ENCODE measurements at places on chromosomes 12 and 14.

DNA sequence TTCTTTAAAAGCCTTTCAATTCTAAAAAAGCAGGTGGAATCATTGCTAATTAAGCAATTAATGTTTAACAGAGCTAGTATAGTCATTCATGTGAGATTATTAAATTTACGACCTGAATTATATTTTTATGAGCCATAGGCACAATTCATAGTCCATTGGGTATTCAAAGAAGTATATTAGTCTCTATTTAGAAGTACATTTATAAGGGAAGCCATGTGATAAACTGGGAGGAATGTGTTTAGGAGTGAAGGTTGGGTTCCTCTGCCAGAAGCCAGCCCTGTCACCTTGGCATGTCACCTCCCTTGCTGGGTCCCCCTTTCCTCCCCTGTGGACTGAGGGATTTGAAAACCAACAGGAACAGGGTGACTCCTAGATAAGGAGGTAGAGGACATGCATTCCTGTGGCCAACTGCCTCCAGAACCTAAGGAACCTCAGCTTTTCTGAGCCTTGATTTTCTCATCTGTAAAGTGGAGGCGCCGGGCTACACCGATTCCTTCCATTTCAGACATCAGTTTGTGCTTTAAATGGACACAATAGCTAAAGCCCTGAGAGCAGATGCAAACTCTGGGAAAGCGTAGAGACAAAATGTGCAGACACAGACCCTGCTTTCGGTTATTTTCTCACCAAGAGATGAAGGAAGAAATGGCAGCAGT lies 5.4 kb upstream of the KRT2 start:
- DNase-seq, result no peak

DNA sequence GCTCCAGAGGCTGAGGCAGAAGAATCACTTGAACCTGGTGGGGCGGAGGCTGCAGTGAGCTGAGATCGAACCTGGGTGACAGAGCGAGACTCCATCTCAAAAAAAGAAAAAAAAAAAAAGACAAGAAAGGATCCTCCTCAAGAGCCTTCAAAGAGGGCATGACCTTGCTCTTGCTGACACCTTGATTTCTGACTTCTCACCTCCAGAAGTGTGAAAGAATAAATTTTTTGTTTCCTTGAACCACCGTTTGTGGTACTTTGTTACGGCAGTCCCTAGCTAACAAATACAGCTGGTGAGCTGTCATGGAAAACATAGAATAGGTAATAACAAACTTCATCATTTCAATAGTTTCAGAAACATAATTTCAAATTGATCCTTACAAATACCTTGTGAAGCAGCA lies 1.9 kb upstream of the ACTR10 start:
- no peak for DNase-seq

DNA sequence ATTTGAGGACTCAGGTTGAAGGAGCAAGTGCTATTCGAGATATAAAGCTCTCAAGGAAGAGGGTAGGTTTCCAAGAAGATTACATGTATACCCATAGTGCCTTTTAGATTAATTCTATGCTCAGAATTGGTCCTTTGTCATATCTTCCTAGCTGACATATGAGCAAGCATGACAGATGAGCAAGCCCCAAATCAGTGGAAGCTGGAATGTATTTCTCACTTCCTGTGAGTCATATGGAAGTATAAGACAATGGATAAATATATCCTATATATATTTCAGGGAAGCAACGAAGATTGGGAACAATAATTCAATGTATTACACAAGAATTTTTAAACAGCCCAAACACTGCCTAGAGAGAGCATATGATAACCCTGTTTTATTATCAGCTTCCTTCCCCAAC lies 674.1 kb upstream of the ATXN7L3B start:
- DNase-seq, result no peak

- no peak for DNase-seq
These were observed 91.4 kb downstream of the DNAH10 start for GRCh38 chr12:123853396-123854070.

DNA sequence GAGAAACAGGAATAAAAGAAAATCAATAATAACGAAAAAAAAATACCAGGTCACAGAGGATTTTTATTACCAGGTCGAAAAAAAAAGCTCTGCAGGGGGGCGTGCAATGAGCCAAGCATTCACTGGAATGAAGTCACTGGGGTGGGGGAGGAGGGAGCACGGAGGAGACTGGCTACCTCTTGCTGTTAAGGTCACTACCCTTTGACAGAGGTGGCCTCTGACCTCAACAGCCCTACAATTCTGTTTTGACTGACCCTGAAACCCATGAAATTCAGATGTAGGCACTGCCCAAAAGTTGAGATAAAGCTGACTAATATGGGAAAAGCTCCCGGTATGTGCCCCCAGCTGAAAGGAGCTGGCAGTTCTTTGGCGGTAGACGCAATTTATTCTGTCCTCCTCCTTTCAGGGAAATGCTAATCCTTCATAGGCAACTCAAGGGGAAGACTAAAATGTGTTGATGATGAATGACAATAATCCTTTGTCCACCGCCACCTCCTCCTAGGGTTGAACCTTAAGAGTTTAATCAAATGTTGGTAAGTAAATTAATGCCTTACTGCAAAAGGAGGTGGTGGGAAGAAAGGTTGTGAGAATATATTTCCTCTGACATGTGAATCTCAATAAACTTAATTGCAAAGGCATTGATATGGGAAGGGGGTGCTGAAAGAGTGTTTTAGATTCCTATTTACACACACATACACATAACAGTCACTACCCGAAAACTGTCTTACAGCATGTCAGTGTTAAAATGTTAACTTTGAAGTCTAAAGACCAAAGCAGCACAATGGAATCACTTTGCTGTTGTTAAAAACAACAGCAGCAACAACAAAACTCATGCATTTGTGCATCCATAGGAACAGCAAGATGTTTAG lies 6.3 kb upstream of the RIC8B start:
- DNase-seq, result no peak

DNA sequence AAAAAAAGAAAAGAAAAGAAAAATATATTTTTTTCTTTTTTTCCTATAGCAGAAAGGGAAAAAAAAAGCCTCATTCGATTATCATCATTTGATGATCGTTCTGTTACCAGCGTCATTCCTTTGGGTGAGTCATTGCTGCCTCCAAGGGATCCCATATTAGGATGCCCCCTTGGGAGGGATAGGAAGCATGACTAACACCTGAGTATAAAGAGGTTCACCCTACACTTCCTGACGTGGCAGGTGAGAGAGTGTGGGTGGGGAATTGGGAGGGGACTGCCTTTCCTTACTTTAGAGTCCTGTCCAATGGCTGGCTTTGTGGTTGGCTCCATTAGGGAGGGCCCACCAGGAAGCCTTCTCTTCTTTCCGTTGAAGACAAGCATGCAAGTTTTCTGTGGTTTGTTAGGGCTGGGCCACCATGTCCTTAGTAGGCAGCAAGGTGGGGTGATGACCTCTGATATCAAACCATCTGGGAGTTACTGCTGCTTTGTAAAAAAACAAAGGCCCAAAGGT lies 56.1 kb upstream of the FUT8 start:
- no peak for DNase-seq

DNA sequence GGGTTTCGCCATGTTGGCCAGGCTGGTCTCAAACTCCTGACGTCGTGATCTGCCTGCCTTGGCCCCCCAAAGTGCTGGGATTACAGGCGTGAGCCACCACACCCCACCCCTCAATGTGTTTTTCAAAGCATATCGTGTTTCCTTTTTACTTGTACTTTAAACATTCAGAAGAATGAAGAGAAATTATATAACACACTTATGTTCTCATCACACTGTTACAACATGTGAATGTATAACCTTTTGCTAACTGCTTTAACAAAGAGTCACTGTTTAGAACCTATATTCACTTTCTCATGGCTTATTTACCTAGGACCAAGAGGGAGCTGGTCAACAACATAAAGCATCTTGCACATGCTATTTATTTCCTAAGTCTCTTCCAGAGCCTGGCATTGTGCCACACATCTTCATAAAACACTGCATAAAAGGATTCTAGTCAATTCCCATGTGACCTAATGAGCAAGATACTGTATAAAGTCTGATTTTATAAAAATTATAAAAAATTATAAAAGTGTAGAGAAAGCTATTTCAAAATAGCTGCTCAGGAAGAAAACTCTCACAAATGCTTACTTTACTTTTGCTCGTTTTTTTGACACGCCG lies 16.0 kb upstream of the ACTR6 start:
- no peak for DNase-seq

DNA sequence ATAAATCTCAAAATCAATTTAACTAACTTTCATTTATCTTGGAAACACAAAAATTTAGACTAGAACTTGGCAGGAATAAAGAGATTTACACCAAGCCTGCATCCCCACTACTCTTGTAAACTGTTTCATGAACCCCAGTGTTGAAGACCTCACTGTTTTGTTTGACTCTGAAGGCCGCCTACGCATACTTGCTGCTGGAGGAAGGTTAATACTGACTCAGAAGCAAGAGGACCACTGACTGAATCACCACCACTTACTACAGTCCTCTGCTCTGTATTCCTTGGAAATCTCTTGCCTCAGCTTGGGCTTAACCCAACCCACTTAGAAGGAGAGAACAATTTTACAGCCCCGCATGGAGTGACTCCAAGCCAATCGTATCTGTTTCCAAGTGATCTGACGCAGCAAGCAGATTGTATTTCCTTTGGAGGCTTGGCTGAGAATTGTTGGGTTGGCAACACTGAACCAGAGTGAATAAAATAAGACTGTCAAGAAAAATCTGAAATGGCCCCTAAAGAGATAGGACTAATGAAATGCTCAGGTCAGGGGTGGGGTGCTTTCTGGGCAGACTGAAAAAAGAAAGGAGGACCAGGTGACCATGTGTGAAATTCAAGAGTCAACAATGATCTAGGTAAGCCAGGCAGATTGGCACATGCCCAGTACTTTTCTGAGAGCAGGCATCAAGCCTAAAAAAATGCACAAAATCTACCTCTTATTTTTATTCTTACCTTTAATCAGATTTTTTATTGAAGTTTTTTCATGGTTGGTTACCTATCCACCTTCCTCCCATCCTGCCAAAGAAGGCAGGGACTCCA lies 248.6 kb downstream of the ZFP36L1 start:
- no peak for DNase-seq

DNA sequence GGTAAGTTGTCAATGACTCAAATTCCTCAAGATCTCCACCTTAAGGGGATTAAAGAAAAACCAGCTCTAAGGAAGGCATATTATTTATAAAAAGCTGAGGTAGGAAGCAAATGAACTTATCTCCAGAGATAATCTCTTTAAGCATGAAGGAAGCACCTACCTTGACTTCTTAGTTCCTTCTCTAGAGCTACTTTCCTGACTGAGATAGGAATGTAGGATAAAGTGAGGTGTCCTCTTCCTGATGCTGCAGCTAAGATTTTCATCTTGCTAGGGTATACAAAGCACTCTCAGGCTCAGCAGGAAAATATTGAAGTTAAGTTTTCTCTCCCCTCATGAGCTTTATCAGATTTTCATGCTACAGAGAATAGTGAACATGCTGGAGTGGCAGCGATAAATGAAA lies 163.0 kb upstream of the E2F7 start:
- no peak for DNase-seq

- no peak for DNase-seq
These were observed 27.4 kb downstream of the SINHCAF start for GRCh38 chr12:31298515-31298910.

DNA sequence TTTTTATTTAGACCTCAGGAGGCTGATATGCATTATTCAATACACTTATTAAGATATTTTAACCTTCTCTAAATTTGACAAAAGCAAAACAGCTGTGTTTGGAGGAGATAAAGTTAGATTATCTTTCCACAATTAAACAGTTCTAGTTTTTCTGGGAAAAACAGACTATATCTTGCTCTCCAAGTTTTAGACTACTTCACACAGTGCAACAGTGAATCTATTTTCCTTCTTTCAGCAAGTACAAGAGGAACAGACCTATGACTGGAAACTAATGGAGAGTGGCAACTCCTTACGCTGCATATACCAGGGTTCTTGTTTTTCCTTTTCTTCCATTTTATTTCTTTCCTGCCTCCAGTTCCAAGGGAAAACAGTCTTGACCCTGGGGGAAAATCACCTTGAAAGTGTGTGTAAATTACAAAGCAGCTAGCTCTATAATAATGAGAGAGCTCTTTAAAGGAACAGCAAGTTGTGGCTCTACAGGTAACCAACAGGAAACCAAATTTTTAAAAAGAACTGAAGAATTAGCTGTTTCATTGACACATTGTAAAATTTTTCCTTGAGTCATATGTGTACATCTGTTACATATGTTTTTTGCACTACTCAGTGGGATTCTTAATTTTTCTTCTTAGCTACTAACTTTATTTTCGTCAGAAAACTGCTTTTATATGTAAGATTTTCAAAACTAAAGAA lies 27.4 kb downstream of the DNM1L start:
- no peak for DNase-seq

Measured in activated naive CD4-positive, alpha-beta T cell (primary cell).